Stimulated activated CD8-positive, alpha-beta memory T cell treated with anti-CD3 and anti-CD28 coated beads, Interleukin-15, amount 100 ng/mL, for 4 hours (primary cell): ENCODE measurements at places on chromosomes 2 and 18.
A peak's percentile ranks its signal among the peaks of the same experiment; 100 is the strongest.

- DNase-seq, result no peak
Measured at GRCh38 chr2:55141572-55142413, 90.3 kb downstream of the CLHC1 start.

- DNase-seq, result no peak
Measured at GRCh38 chr2:138373993-138374408, 127.6 kb upstream of the SPOPL start.

DNA sequence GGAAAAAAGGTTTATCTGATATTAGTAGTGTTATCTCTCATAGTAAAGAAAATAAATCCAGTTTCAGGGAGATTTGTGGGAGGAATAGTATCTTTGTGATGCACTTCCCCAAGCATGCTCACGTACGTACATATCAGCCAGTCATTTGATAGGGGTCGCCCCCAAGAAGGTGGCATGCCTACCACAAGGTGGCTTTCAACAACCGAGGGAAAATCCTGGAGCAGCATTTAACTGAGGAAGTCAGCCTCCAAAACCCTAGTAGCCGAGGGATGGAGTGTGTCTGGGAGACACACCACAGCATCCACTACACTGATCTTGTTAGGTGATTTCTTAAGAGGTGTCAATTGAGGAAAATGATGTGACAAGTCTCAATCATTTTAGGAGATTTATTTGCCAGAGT lies 623.9 kb downstream of the NYAP2 start:
- no peak for DNase-seq

- DNase-seq, result no peak
Measured at GRCh38 chr2:95275151-95275515, 884 bp downstream of the PROM2 start.

- no peak for DNase-seq
Measured at GRCh38 chr2:101540518-101540917, 65.6 kb upstream of the RFX8 start.

GRCh38 chr18:23519734-23520133 lies 16.4 kb downstream of the RMC1 start:
- no peak for DNase-seq

DNA sequence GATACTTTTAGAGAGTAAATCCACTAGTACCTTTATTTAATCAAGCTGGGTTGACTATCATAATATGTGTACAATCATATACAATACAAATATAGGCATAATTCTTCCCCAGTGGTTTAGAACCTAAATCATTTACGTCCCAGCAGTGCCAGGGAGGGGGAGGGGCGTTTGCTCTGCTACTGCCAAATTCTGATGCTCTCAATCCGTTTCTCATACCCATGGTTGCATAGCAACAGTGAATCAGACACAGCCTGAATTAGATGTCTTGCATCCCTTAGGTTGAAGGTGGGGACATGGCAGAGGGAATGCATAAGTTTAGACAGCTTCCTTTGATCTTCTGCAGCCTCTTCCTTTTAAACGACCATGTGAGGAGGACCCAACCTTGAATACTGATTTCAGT lies 135.4 kb downstream of the ABCA12 start:
- DNase-seq, result no peak

GRCh38 chr2:85717308-85718008 lies 23.3 kb downstream of the GNLY start:
- no peak for DNase-seq

GRCh38 chr2:68426848-68427579 lies 40.1 kb downstream of the FBXO48 start:
- no peak for DNase-seq

GRCh38 chr2:111022633-111023032 lies 98.1 kb upstream of the BCL2L11 start:
- no peak for DNase-seq

DNA sequence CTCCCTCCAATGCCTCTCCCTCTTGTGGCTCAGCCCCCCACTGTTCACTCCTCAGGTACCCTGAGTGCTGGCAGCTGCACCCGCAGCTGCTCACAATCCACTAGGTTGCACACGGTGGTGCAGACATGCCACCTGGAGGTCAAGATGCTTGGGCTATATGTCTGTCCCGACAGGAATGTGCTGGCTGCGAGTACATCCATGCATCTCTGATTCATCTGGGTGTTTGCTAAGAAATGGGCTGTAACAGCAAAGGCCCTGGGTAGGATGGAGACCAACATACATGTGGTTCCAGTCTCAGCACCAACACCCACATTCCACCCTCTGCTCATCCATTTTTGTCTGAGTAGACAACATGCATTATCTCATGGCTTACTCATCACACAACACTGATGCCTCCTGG lies 31.3 kb downstream of the ANKMY1 start:
- no peak for DNase-seq

DNA sequence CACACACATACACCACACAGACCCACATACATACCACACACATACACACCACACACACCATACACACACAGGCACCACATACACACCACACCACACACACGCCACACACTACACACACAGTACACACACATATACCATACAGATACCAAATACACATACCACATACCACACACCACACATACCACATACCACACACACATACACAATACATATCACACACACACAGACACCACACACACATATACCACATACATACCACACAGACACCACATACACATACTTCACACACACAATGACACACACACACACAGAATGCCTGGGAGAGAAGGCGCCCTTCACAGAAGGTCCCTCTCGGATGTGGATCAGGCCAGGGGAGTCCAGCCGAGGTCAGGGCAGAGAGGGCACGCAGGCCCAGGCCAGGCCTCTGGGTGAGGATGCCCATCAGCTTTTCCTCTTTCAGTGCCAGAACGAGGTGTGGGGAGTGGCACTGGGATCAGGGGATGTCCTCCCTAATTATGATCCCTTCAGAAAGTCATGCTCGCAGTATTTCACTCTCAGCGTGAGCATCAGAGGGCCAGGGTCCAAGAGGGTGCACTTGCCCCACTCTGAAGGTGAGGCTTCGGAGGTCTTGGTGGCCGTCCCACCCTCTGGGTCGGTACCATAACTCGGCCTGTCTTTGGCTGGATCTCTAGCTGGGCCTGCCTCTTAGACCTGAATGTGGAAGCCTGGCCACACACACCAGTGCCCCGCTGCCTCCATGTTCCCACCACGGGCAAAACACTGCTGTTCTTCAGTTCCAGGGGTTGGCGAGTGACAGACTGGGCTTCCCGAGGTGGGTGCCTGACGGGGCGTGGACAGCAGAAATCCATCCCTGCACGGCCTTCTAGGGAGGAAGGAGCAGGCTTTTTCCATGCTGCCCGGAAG lies 70.6 kb upstream of the ODC1 start:
- DNase-seq, result no peak

- DNase-seq, result no peak
Measured at GRCh38 chr2:231384109-231384435, 11.4 kb upstream of the B3GNT7 start.

GRCh38 chr18:75497576-75498235 lies 70.2 kb upstream of the SMIM21 start:
- DNase-seq, result no peak

GRCh38 chr18:22591222-22591621 lies 173.5 kb upstream of the CTAGE1 start:
- no peak for DNase-seq

GRCh38 chr2:66489436-66489835 lies 54.5 kb downstream of the MEIS1 start:
- DNase-seq, result no peak

DNA sequence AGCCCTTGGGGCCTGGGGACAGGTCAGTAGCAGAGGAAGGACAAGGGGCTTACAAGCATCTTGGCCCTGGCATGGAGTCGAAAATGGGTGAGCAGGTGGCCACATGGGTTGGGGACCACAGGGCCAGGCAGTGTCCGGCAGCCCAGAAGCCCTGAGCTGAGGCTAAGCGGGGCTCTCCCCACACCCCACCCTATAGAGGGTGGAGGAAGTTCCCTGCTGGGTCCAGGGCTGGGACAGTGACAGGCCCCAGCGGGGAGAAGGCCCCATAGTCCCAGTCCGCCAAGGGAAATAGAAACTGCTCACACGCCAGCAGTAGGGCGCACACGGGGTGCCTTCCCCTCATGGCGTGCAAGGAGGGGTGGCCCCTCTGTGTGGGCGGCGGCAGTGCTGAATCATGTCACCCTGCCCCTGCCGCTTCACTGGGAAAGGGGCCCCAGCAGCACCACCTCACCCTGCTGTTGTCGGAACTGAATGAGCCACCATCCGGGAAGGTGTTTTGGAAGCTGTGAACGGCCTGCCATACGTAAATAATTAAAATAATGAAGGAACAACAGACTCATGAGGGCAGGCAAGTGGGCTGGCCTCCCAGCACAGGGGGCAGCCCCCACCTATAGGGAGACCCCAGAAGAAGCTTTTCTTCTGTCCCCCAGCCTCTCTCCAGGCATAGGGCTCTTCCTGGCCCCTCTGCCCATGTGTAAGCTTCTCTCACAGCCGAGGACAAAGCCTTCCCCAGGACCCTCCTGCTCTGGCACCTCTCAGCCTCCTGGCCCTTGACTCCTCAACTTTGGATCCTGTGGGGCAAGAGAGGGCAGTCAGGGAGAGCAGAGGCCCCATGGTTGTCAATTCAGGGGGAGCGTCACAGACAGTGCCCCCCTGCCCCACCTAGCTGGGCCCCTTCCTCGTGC lies 12.7 kb upstream of the DUSP2 start:
- peak; percentile 86 for DNase-seq

DNA sequence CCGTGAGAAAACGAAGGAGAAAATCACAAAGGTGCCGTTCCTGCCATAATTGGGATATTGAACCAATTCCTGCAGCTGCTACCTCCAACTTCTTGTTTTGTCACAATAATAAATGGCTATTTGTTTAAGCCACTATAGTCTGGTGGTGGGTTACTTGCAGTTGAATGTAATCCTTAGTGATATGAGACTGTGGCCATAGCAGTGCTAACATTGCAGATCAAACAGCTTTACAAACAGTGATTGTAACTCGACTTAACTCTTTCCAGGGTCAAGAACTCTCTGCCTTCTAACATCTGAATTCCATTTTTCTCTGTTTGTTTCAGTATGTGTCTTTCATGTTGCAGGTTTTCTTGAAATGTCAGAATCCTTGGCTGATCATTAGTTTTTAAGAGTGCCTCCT lies 24.7 kb upstream of the HNRNPLL start:
- DNase-seq, result no peak

DNA sequence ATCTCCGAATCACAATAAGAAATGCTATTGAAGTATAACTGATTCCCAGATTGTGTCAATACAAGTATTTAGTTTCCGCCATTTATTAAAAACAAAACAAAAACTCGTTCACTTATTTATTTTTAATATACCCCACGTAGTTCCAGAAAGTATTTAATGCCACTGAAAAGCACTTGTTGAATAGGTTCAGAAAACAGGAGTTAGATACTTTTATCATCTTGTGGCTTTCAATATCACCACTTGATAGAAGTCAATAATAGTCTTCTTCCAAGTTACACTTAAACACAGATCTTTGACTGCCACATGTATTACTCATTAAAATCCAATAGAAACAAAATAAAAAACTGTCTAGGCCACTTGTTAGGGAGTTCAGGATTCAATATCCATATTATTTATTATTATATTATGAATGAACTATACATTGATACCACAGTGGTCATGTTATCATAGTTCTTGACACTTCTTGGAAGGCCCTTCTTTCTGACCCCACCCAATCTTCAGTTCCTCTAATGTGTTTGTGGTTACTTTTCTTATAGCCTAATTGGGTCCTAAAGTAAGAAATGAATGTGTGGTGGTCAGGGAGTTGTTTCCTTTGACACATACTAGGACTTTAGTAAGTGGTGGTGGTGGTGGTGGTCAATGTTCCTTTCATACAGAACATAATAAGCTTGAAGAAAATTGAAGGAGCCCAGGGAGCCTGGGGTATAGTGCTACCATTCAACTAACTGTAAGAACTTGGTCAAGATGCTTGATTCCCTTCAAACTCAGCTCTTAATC lies 221.3 kb upstream of the ITGA4 start:
- DNase-seq, result no peak

DNA sequence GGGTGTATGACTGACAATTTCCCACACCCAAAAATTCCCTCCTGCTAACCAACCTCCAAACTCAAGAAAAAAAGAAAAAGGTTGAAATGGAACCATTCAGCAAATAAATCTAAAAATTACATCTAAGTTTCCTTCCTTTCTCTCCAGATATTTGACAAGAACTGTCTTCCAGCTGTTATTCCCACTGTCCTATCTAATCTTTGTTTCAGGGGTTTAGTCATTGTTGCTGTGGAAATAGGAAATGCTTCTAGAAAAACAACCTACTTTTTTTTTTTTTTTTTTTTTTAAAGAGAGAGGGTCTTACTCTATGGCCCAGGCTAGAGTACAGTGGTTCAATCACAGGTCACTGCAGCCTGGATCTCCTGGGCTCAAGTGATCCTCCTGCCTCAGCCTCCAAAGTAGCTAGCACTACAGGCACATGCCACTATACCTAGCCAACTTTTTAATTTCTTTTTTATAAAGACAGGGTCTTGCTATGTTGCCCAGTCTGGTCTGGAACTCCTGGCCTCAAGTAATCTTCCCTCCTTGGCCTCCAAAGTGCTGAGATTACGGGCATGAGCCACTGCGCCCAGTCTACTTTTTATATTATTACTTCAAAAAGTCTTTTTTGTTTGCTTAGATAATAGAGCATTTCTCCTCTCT lies 88.1 kb downstream of the ITSN2 start:
- DNase-seq, result no peak

GRCh38 chr2:3262437-3263388 lies 114.9 kb downstream of the EIPR1 start:
- no peak for DNase-seq

DNA sequence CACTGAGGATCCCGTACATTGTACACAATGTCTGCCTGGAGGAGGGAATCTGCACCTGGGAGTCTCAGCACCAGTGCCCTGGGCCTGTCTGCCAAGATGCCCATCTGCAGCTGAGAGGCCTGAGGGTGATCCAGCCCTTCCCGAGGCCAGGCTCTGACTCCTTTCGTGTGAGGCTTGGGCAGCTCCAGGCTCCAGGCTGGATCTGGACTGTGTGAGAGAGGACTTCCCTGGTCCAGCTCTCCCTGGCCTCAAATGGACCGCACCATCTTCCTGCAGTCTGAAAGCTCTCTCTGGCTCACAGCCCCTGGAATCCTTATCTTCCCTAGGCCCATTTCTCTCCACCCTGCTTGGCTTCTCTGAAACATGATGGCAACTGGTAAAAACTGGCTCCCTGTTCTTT lies 324.6 kb downstream of the DYSF start:
- no peak for DNase-seq

GRCh38 chr2:234957834-234958135 lies 6.0 kb downstream of the SH3BP4 start:
- no peak for DNase-seq

GRCh38 chr2:42052702-42053481 lies 5.1 kb downstream of the PKDCC start:
- DNase-seq, result no peak

- no peak for DNase-seq
Measured at GRCh38 chr2:159046966-159047365, 78.5 kb downstream of the TANC1 start.
